Pons (tissue), 1 donor: ENCODE measurements at places on chromosomes 13 and 19.

GRCh38 chr13:50393628-50394027 lies 378.4 kb downstream of the KCNRG start:
- DNase-seq, result peak; percentile 38

DNA sequence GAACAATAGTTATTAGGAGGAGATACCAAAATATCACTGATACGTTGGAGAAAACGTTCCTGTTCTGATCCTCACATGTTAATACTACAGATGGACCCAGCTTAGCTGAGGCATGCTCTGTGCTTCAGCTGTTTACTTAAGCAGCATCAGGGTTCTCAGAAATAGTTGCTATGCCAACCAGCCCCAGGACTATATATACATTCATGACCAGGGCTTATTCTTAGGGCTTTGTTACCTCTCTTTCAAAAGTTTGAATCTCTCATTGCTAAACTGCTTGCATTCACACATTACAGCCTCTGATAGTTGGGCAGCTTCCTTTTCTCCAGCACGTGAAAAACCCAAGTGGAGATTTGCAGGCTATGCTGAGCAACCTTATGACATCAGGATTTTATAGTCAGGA lies 800.4 kb downstream of the DIAPH3 start:
- no peak for DNase-seq

DNA sequence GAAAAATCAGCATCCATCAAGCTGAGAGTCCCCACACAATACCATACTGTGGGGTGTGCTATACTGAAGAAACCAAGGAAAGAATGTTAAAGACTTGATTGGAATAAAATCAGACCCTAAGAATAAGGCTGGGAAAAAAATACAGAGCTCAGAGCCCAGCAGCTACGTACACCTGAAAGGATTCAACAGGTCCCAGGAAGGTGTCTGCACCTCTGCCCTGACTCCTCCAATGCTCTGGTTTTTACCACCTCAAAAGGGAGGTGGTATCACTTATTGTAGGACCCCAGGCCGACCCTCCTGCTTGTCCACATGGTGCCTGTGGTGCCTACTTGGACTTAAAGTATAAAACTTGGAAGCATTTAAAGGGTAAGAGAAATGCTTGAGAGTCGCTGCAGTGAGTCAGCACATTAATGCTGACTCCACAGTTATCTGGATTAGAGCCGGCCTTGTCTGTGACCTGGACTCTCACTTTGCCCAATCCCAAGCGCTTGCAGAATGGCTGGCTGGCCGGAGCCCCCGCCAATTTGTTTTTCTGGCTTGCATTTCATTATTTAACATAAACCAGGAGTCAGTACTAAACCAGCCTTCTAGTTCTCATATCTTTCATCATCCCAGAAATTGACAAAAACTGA lies 110.1 kb downstream of the FGF14 start:
- no peak for DNase-seq

DNA sequence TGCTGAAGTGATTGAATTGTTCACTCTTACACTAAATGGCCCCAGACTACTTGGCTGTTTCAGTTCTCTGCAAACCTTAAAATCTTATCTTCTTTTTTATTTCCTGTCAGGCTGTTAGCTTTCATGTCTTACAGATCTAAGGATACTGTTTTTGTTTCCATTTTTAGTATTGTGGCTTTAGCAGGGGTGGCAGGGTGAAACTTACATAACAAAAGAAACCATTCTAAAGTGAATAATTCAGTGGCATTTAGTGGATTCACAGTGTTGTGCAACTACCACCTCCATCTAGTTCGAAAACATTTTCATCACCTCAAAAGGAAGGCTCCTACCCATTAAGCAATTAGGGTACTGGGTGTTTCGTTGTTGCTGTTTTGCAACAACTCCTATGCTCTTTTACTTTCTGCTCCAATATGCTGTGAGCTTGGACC lies 19.8 kb downstream of the TMEM272 start:
- no peak for DNase-seq

DNA sequence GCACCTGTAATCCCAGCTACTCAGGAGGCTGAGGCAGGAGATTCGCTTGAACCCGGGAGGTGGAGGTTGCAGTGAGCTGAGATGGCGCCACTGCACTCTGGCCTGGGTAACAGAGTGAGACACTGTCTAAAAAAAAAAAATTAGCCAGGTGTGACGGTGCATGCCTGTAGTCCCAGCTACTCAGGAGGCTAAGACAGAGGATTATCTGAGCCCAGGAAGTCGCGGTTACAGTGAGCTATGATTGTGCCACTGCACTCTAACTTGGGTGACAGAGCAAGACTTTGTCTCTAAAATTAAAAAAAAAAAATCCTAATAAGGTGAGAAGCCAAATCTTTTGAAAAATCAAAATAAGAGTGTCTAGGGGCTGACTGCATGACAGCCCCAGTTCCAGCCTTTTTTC lies 9.7 kb upstream of the CEBPA start:
- DNase-seq, result no peak

GRCh38 chr13:65264066-65264465 lies 1966.1 kb downstream of the PCDH9 start:
- no peak for DNase-seq

- DNase-seq, result no peak
Measured at GRCh38 chr19:4908360-4908759, 941 bp upstream of the UHRF1 start.

DNA sequence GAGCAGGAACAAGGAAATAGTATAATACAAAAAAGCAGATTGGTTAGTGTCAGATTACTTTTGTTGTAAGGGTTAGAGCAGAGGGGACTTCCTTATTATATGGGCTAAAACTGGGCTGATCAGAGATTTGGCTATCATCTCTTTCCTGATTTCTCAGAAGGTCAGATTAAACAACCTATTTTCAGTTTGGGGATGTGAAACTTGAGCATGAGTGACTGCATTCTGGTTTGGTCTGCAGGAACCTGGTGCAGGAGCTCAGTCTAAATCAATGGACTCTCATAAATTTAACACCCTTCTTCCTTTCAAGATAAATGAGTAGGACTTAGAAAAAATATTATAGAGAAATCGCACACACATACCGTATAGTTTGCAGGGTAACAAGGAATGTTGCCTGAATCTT lies 12.9 kb upstream of the RFXAP start:
- peak; percentile 47 for DNase-seq

DNA sequence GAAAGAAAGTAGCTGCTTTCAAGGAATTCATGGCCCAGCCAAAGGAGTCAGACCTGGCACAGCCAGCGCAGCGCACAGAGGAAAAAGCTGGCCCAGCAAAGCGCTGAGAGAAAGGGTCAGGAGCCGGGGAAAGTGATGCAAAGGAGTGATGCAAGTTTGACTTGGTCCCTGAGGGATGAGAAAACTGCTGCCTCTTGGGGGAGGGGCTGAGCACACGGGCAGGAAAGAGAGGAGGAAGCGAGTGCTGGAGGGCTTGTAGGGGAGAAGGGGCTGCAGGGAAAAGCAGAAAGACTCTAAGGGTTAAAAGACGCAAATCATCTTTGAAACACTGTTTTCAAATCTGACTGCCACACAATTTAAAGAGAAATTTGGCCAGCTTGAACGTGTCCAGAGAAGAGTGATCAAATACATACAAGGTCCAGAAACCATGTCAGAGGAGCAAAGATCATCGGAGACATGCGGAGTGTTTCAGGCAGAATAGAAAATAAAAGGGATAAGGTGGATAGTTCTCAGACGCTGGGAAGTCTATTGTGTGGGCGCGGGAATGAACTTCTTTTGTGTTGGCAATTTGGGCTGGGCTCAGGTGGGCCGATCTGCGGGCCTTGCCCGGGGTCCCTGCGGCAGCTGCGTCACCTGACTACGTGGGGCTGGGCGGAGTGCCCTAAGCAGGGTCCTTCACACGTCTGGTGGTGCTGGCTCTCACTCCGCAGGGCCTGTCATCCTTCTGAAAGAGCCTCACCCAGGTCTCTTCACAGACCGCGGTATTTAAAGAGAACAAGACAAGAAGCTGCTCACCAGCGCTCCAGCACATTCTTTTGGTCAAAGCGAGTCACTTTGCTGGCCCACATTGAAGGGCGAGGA lies 18.1 kb downstream of the N4BP2L1 start:
- no peak for DNase-seq

DNA sequence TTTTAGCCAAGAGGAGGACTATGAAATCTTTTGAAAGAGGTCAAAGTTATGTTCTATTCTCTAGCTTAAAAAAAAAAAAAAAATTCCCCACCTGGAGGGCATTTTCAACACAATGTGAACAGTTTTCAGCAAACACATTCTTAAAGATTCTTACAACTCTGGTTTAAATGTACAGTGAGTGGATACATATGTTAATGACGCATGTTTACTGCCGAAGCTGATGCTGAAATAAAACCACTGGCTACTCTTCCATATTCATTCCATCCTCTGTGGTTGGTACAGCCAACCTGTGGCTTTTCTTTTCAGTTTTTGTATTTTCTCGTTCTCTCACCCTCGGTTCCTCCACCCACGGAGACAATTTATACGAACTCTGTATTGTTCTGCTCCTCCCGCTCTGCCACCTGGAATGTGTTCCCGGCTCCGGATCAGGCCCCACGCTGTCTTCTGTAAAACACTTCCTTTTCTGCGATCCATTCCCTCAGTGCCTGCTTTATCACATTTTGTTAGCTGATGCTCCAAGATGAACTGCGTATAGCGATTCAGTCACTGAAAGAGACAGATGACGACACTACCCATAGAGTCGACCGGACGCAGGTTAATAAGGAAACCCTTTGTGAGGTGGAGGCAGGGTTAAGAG lies 466.4 kb upstream of the ARGLU1 start:
- DNase-seq, result no peak

DNA sequence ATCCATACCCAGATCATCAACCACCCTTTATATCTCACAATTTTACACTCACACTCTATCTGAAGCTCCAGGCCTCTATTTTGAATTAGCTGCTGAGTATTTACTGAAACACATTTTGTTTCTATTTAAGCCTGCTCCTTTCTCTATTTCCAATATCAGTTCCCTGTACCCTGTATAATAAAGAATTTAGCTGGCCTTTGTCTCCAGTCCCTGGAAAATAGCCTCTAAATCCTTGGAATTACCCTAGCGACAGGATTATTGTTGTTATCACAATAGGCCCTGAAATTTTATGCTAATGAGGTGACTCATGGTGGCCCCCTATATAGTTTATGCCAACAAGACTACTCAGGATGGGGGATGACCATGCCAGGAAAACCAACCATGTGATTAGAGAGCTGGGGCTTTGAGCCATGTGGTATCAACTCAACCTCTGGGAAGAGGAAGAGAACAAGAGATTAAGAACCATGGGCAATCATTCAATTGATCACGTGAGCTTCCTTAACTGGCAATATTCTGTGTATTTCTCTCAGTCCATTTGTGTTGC lies 72.7 kb downstream of the KATNAL1 start:
- DNase-seq, result no peak

GRCh38 chr13:61908906-61909615 lies 493.4 kb upstream of the PCDH20 start:
- no peak for DNase-seq

GRCh38 chr13:39144941-39145533 lies 106.8 kb downstream of the NHLRC3 start:
- DNase-seq, result peak; percentile 86

DNA sequence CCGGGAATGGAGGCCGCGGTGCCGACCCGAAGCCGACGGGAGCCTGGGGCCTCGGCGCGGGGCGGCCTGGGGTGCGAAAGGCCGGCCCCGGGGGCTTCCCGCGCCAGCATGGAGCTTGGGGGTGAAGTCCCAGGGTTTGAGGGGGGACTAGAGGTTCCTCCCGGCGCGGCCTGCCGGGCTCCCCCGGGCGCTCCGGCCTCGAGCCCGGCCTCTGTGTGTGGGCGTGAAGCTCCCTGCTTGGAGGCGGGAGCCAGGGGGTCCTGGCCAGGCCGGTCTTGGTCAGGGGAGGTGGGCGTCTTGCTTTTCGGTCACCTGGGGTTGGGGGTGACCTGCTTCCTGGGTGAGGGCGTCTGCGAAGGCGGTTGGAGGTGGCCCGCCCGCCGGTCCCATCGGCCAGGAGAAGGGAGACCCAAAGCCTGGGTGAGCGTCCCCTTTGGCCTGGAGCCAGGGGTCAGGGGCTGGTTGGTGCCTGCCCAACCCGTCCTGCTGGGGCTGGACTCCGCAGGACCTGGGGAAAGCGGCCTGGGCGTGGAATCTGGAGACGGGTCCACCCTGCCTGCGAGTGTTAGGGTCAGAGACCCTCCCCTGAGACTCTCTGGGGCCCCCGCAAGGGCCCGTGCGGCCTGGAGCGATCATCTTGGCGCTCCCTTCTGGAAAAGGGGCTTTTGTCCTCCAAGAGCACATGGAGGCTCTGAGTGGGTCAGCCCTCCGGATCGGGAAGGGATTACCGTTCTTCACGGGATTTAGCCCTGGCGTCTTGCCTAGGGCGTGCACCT lies 535 bp downstream of the BSG start:
- no peak for DNase-seq

- DNase-seq, result peak; percentile 45
Measured at GRCh38 chr13:74061926-74062595, 72.1 kb downstream of the KLF12 start.

GRCh38 chr13:61954092-61954491 lies 538.4 kb upstream of the PCDH20 start:
- DNase-seq, result peak; percentile 76
